ENCODE measurements at places on chromosomes 7 and 10. TPM values are rescaled to one million over a fixed set of nuclear protein-coding genes. Genes with fewer than 3 reads are reported as not detected.

Gene TCF7L2
- total RNA-seq: 114 TPM

Gene MSMB
- not detected for total RNA-seq

Gene COL1A2
- 103 TPM for total RNA-seq

Gene EPDR1
- total RNA-seq: 19.7 TPM

Gene CYP3A4
- 12.9 TPM for total RNA-seq

- no peak for DNase-seq
Measured at GRCh38 chr10:110456523-110457091, 41.1 kb upstream of the DUSP5 start.

DNA sequence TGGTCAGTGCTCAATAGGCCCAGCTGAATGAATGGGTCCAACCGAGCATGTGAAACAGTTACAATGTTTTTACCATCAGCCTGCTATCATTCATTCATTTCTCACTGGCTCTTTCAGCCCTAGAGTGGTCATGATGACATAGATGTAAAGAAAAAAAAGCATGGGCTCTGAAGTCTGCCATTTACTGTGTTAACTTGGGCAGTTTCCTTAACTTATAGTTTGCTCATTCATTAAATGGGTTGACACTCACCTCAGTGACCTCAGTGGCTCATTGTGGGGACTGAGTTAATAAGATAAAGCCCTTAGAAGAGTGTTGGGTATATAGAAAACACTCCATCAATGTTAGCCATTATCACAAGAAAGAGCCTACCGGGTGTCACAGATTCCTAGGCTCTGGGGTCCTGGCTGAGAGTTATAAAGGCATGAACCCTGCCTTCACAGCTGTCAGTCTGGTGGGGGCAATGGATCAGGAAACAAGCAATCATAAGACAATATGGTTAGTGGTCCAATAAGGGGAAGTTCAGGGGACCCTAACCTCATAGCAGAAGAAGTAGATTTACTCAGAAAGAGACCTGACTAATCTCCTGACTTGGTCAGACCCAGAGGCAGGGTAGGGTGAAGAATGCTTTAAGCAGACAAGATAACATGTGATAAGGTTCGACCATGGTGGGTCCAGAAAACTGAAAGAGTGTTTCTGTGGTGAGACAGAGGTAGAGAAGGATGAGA lies 29.7 kb upstream of the GPAM start:
- no peak for DNase-seq

DNA sequence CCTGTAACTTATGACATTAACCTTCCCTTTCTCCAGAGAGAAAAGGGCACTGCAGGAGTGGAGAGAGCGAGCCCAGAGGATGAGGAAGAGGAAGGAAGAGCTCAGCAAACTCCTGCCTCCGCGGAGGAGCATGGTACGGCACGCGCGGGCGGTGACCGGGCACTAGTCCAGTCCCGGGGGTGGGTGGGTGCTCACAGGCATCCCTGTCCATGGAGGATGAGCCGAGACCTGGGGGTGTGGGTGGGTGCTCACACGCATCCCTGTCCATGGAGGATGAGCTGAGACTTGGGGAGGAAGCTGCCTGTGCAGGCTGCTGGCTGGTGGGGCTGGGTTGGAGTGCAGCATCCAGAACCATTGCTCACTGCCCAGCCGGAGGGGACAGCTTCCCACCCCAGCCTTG lies 23.8 kb downstream of the LRRC27 start:
- no peak for DNase-seq

DNA sequence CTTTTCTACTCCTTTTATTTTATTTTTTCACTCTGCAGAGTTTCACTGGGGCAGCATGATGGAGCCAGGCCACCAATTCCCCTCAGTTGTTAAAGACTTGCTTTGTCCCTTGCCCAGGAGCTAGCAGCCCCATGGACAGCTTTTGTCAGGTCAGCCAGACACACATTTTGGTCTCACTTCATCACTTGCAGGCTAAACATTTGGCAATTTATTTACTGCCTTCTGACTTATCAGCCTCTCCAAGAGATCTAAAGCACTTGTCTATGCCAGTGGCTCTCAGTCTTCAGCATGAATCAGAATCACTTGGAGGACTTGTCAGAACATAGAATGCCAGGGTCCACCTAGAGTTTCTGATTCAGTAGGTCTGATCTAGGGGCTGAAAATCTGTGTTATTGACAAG lies 66.4 kb upstream of the GDF10 start:
- no peak for DNase-seq

- no peak for DNase-seq
Measured at GRCh38 chr7:137020351-137020750, 151.9 kb downstream of the CHRM2 start.

GRCh38 chr10:78778444-78779338 lies 290.1 kb upstream of the ZMIZ1 start:
- DNase-seq: no peak

DNA sequence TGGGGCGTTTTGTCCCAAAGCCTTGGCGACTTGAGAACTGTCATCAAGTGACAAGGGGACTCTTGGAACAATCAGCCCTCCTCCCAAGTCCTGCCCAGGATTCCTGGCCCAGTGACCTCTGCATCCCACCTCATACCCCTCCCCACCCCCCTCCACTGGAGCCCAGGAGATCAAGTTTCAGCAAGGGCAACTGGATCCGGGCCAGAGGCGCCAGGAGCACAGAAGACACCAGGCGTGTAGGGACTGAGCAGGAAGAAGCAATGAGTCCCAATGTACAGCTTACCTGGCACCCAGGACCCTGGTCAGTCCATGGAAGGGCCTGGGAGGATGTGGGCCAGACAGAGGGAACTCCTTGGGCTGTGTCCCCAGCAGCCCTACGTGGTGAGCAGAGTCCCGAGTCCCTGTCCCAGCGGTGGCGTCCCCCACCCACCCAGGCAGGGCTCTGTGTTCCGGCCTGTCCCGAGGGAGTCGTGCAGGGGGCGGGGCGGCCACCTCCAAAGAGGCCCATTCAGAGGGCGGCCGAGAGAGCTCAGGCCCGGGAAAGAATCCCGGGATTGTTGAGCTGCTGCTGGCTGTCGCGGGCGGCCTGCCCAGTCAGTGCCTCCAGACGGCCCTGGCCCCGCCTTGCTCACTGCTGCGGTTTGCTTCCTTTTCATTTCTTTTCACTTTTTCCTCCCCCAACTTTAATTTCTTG lies 254.1 kb downstream of the TNS3 start:
- DNase-seq: peak; percentile 85

DNA sequence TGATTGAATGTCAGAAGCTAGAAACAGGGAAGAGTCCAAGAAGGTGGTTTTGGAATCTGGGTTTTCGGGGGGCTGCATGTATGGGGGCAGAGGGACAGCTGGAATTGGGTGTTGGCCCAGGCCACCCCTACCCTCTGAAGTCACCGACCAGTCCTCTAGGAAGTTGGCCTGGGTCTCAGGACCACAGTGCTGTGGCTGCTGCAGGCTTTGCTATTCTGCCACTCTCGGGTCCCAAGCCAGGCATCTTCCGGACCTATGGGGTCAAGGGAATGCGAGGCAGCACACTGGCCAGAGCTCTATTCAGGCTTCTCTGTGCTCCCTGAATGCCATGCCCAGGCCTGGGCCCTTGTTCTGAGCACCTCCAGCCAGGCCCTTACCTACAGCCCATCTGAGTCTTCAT lies 13.2 kb downstream of the FGF8 start:
- no peak for DNase-seq

GRCh38 chr10:132665946-132666704 lies 119.8 kb downstream of the NKX6-2 start:
- no peak for DNase-seq

DNA sequence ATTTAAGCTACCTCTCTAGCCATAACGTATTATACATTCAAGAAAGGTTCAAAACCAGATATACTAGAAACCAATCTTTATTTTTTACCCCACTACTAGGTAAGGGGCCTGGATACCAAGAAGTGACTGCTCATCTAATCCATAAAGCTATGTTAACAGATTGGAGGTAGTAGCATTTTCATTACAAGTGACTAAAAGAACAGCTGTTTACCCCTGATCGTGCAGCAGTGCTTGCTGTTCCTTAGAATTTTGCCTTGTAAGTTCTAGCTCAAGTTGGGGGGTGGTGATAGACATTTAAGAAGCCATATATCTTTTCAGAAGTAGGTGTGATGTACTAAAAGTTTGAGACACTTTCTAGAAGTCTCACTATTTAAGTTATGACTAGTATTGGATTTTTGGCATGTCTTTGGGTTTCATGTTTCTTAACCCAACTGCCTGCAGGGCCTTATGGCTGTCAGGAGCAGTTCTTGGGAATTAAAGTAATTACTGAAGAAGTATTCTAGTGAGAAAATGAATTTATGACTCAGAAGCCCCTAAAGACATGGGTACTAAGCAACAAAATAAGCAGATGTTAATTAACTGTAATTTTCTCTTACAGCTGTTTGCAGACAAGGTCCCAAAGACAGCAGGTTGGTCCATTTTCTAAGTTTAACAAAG lies 2.3 kb downstream of the PPIA start:
- no peak for DNase-seq

DNA sequence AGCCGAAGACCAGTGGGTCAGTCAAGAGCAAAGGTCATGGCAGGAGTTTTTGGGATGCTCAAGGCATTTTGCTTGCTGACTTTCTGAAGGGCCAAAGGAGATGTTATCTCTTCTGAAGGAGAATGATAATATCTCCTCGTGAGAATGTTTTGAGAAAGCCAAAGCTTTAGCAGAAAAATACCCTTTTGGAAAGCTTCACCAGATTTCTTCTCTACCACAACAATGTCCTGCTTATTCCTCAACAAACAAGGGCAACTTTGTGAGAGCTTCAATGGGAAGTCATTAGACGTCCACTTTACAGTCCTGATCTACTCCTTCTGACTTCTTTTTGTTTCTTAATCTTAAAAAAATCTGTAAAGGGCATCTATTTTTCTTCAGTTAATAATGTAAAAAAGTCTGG lies 132.8 kb upstream of the DNAJB12 start:
- DNase-seq: no peak
